Activated CD8-positive, alpha-beta T cell treated with anti-CD3 and anti-CD28 coated beads for 36 hours (primary cell): ENCODE measurements at places on chromosomes 7 and 10. TPM values are rescaled to one million over a fixed set of nuclear protein-coding genes. Genes with fewer than 3 reads are reported as not detected.

DNA sequence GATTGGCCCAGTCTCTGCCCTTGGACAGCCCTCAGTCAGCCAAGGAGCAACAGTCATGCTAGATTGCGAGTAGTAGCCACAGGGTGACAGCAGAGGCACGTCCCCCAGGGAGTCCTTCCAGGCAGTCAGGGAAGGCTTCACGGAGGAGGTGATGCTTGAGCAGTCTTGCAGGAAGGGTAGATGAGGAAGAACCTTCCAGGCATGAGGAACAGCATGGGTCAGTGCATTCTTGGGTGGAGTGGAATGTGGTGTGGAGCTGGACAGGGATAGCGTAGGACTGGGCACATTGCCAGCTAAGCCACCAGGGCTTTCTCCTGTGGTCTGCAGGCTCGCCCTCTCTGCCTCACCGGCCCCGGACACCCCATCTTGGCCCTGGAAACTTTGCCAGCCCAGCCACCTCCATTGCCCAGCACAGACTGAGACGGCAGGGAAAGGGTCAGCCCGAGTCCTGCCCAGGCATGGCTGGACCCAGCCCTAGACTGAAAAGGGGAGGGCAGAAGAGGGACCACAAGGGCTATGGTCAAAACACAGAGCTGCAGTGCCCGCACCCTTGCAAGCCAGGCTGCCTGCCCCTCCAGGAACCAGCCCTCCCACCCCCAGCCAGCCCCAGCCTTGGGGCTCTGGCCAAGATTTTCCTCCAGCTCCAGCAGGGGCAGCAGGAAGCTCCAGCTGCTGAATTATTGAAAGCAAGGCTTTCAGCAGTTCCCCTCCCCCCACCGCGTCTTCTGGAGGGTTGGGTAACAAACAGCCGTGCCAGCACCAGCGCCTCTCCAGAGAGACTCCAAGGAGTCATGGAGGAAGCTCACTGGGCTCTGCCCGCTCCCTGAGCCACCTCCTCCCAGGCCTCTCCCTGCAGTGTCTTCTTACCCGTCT lies 18.7 kb downstream of the SRRM3 start:
- H3K36me3 ChIP-seq, result no peaks in the 10 kb centered on the region
- H3K27ac ChIP-seq, result no peak overlapping the region
- H3K4me1 ChIP-seq, result no peaks in the 10 kb centered on the region

GRCh38 chr7:70005891-70006260 lies 407.6 kb downstream of the AUTS2 start:
- H3K4me1 ChIP-seq, result peaks cover 12% of the 10 kb centered on the region
- peaks cover 8% of the 10 kb centered on the region for H3K27me3 ChIP-seq
- H3K36me3 ChIP-seq, result no peaks in the 10 kb centered on the region
- no peak overlapping the region for H3K4me3 ChIP-seq
- DNase-seq, result no peak

- no peak overlapping the region for H3K4me3 ChIP-seq
- no peaks in the 10 kb centered on the region for H3K36me3 ChIP-seq
- no peak overlapping the region for H3K27ac ChIP-seq
- DNase-seq, result no peak
- H3K4me1 ChIP-seq, result no peaks in the 10 kb centered on the region
Measured at GRCh38 chr7:159096736-159097581, 47.7 kb downstream of the VIPR2 start.

GRCh38 chr10:97711640-97712572 lies 1.6 kb upstream of the MARVELD1 start:
- peaks cover 1% of the 10 kb centered on the region for H3K36me3 ChIP-seq
- DNase-seq, result no peak
- H3K27me3 ChIP-seq, result peaks cover 22% of the 10 kb centered on the region
- H3K4me3 ChIP-seq, result peak overlapping the region; percentile 6
- peaks cover 6% of the 10 kb centered on the region for H3K4me1 ChIP-seq
- H3K27ac ChIP-seq, result no peak overlapping the region

DNA sequence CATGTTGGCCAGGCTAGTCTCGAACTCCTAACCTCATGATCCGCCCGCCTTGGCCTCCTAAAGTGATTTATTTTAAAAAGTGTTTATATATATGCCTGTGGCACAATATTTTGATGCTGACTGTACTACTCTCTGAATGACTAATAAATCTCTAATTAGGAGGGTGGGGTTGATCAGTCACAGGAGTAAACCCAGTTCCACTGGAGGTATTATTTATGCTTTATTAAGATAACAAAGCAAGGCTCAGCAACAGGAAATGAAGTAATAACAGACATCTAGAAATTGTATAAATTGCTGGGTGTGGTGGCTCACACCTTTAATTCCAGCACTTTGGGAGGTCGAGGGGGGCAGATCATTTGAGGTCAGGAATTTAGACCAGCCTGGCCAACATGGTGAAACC lies 26.0 kb upstream of the MCU start:
- no peaks in the 10 kb centered on the region for H3K36me3 ChIP-seq
- no peaks in the 10 kb centered on the region for H3K27me3 ChIP-seq
- H3K4me1 ChIP-seq, result no peaks in the 10 kb centered on the region
- H3K4me3 ChIP-seq, result no peak overlapping the region

The CALML5 gene
- total RNA-seq, result not detected

The IFIT1B gene
- total RNA-seq, result not detected

- DNase-seq, result no peak
- no peaks in the 10 kb centered on the region for H3K27me3 ChIP-seq
- peak overlapping the region; percentile 98 for H3K27ac ChIP-seq
- peaks cover 47% of the 10 kb centered on the region for H3K4me1 ChIP-seq
Measured at GRCh38 chr7:98252425-98253054, 508 bp upstream of the TECPR1 start.
